ENCODE measurements at places on chromosomes 7 and 10.
A peak's percentile ranks its signal among the peaks of the same experiment; 100 is the strongest.

DNA sequence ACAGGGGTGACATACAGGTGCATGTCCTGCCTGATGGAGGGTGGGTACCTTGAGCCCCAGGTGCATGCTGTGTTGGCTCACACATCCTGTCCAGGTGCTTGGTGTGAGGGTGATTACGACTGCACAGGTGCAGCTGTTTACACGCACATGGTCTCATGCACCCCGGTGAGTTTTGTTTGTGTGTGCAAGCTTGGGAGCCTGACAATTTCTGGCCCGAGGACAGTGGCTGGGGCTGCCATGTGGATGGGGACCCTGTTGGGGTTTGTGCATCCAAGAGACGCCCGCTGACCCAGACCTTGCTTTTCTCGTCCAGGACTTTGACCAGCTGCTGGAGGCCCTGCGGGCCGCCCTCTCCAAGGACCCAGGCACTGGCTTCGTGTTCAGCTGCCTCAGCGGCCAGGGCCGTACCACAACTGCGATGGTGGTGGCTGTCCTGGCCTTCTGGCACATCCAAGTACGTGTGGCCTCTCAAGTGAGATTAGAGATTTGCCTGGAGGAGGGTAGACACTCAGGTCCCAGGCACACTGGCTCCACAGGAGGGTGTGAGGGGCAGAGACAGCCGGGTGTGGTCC lies 61.7 kb downstream of the PRF1 start:
- DNase-seq = no peak

DNA sequence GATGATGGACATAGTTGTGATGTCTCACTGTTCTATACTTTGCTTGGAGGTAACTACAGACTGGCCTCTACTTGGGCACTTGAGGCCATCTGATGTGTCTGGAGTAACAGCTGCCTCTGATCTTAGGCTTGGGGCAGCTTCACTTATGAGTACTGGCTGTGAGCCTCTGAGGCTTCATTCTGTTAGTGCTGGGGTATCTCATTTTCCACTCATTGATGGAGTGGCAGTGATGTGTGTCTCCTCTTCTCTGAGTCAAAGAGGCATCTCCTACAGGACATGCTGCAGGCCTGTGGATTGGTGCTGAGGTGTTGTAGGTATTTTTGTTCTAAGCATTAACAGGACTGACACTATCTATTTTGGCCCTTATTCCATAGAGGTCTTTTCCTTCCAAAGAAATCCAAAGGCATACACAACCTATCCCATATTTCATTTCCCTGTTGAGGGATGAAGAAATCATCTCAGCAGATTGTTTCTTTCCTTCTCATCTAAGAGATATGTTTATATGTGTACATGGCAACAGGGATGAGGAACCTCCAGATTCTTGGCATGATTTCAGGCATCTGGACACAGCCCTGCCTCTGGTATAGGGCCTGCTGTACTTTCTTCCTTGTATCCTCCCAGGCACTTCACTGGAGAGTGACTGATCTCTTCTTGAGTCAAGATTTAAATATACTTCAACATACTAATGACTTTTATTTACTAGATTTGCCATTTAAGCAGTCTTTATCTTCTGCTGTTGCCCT lies 65.7 kb upstream of the NOBOX start:
- no peak for DNase-seq

DNA sequence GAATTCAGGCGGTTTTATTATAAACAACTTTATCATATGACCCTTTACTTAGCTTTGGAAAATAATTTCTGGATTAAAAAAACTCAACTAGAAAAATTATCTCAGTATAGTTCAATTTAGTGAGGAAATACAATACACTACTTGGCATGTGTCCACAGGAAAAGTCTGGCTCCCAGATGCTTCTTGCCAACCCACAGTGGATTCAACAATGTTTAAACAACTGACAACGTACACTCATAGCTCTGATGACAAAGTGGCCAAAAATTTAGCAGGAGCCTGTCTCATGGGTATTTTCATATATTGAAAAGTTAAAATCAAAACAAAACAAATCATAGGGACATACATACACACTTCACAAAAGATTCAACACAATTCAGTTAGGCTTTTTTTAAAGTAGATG lies 158.8 kb downstream of the SKAP2 start:
- DNase-seq = no peak

DNA sequence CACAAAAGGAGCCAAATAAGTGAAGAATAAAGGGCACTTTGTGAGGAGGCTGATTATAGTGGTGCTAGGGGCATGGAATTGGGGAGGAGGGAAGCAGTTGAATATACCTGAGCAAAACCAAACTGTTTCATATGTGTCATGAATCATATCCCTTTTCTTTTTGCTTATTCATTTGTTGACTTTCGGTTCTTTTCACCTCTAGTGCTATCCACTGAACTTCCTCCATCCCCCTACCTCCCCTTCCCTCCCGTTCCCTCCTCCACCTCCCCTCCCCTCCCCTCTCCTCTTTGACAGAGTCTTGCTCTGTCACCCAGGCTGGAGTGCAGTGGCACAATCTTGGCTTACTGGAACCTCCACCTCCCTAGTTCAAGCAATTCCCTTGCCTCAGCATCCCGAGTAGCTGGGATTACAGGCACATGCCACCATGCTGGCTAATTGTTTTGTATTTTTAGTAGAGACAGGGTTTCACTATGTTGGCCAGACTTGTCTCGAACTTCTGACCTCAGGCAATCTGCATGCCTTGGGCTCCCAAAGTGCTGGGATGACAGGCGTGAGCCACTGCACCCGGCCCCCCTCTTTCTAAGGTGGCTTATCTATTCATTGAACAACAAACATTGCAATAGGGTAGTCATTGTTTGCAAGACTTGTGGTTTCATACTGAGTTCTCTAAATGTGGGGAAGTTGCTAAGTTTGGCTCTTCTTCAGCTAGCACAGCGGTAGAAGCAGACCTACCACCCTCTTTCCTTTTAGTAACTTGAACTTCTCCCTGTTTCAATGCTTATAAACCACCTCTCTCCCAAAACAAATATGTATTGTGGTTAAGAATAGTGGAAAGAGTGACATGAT lies 150.4 kb upstream of the PRPS1L1 start:
- peak; percentile 92 for DNase-seq

Measured in NB4 (cell line).